ENCODE measurements at places on chromosomes 12 and 14.

DNA sequence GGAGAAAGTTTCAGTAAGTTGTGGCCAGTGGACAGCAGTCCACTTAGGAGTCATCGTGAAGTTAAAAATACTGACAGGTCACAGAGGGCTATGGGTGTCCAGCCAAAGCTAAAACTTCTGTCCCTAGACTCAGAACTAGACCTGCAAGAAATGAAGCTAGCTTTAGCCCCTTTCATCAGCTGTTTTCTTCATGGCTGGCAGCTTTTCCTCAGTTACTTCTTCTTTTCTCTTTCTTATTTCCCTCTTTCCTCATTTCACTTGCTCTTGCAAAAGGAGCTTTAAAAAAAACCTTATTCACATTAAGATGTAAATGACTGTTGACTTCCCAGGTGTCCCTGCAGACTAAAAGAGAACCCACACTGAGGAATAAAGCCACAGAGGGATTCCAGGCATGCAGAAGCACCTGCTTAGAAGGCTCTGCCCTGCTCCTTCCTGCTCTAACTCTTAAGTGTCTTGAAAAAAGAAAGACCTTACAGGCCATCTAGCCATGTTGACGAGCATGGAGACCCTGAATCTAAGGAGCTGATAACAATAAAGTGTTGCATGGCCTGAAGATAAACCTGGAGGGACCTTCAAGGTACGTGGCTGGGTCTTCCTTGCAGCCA, 69.7 kb upstream of the CCND2 start:
- DNase-seq = peak; percentile 30

GRCh38 chr12:113226696-113227568, 5.7 kb downstream of the TPCN1 start:
- DNase-seq = no peak

GRCh38 chr14:57725399-57726077, 140.4 kb downstream of the SLC35F4 start:
- DNase-seq = no peak

- no peak for DNase-seq
Measured at GRCh38 chr14:89088530-89088929, 264.1 kb downstream of the TTC8 start.

- no peak for DNase-seq
Measured at GRCh38 chr14:75835737-75836136, 146.1 kb downstream of the TGFB3 start.

GRCh38 chr14:100539003-100539660, 48.1 kb downstream of the BEGAIN start:
- DNase-seq = no peak

GRCh38 chr12:48958049-48958388, 732 bp upstream of the ARF3 start:
- no peak for DNase-seq

DNA sequence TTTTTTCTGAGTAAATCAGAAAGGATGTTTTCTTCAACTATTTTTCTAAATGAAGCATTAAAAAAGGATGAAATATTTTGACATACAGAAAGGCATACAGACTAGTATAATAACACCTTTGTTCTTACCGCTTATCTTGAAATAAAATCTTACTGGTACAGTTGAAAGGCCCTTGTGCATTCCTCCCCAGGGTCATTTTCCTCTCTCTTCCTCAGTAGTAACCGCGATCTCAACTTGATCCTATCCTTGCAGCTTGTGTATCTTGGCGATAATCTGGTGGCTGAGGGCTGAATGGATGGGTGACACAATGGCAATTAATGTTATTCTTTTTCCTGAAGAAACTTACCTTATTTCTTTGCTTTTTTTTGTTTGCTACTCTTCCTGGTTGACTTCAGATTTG, 18.5 kb downstream of the GAS2L3 start:
- no peak for DNase-seq

- DNase-seq = peak; percentile 91
Measured at GRCh38 chr14:64691376-64691775, 12.8 kb upstream of the PLEKHG3 start.

DNA sequence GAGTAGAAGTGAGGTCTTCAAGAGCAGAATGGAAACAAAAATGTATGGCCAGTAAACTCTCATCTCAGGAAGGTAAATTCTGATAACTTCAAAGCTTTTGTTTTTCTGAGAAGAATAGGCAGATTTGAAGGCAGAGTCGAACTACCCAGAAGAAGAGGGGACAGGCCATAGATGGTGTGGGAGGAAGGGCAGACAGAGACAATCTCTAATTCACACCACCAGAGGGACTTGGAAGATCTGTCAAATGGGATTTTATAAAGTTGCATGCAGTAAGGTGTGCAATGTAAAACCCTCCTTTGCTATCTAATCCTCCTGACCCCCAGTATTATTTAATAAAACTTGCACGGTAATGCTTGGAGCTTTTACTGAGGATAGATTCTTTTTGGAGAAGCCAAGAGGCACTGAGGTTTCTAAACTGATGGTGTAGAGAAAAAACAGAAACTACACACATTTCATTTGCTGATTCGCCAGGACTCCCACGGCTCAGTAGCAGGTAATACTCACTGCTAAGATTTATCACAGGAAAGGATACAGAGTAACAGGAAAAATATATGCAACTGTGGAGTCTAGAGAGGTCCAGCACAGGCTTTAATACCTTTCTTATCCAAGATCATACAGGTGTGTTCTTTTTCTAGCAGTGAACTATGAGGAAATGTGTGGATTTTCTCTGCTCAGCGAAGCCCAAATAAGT, 18.3 kb downstream of the SLC38A2 start:
- DNase-seq = peak; percentile 17

DNA sequence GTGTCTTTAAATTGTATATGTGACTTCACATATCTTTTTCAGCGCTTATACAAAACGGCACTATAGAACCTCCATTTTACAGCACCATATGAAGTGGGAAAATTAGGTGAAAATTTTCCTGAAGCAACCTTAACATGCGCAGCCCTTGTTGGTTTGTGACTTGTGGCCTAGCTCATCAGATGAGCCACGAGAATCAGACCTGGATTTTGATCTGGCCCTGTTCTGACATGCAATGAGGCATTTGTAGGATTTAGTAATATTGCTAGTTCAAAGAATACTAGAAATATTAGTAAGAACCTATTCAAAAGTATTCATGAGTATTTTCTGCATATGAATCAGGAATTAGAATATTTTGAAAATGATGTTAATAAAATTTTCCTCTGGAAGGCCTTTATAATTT, 2.9 kb downstream of the CDKN1B start:
- no peak for DNase-seq

DNA sequence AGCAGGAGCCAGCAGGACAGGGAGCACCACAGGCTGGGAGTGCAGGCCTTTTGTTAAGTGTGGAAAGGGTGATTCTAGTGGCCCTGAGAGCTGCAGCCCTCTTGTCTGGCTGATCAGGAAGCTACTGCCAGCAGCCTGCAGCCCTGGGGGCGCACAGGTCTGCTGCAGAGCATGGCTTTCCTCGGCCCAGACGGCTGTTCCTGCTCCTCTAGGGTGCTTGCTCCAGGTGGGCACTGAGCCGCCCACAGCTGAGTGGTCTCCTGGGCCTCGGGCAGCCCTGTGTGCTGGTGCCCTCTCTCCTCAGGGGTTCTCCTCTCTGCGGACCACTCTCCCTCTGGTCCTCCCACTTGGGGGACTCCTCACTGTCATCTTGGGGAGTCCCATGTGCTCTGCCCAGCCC, 18.9 kb downstream of the CCDC88C start:
- DNase-seq = no peak

DNA sequence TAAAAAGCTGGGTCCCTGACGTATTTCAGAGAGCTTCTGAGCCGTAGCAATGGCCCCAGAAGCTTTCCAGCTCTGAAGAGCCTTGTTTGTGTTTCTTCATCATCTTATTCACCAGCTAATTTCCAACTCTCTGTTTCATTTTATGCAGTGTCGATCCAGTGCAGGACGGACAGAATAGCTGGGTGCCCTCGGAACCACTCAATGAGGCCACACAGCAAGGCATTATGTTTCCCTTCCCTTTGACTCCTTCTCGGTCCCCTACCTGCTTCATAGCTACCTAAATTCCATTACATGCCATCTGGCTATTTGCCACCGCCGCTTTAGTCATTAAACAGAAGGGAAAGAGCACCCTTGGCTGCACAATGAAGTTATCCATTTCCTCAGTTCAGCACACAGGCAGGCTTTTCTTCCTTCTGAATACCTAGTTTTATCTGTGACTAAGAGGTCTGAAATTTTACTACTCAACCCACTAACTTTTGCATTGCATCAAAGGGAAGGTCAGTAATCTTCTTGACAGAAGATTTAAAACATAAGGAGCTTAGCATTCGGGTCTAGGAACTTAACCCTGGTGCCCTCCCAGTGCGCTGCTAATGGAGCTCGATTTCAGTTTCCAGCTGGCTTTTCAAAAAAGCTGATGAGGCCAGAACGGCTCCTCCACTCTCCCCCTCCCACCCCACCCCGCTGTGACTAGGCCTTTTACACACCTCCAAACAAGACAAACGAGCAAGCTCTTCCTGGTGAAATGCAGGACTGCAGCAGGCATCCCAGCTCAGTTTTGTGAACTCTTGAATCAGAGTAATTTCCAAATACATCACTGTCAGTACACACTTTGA, 176.8 kb downstream of the GXYLT1 start:
- no peak for DNase-seq

GRCh38 chr14:101241147-101241546, 320.1 kb upstream of the DIO3 start:
- DNase-seq = no peak

- DNase-seq = no peak
Measured at GRCh38 chr12:70241845-70242244, 1.4 kb upstream of the CNOT2 start.

GRCh38 chr14:61452452-61452851, 131.1 kb downstream of the PRKCH start:
- no peak for DNase-seq

- DNase-seq = no peak
Measured at GRCh38 chr14:58844544-58844943, 206.8 kb downstream of the DACT1 start.

DNA sequence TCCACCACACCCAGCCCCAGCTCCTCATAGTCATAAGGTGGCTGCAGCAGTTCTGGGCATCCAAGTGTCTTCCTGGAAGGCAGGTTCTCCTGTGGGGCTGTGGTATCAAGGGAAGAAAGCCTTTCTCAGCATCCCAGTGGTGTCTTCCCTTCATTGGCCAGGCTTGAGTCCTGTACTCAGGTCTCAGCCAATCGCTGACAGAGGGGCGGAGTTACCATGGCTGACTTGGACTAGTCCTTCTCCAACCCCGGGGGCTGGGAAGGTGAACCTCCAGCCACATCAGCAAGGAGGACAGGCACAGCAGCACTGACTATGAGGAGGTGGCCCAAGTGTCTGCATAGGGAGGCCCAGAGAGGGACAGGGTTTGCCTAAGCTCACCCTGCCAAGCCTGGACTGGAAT, 64.0 kb upstream of the SLC24A4 start:
- DNase-seq = no peak

GRCh38 chr12:32266756-32267155, 132.6 kb upstream of the FGD4 start:
- DNase-seq = no peak

DNA sequence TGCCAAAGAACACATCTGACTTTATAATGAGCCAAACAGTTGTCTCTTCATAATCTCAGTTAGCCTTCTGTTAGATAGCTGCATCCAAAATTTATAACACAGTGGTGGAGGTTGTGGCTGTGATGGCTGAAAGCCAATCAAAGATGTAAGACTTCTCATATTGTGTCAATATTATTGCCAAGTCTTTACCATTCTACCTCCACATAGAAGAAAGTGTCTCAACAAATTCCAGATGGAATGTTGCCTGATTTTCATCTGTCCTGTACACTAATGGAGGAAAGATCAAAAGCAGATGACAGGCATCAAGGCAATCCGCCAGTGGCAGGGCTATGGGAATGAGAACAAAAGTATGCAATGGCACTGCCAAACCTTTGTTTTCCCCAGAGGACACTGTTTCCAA, 813.1 kb upstream of the NOVA1 start:
- DNase-seq = no peak

DNA sequence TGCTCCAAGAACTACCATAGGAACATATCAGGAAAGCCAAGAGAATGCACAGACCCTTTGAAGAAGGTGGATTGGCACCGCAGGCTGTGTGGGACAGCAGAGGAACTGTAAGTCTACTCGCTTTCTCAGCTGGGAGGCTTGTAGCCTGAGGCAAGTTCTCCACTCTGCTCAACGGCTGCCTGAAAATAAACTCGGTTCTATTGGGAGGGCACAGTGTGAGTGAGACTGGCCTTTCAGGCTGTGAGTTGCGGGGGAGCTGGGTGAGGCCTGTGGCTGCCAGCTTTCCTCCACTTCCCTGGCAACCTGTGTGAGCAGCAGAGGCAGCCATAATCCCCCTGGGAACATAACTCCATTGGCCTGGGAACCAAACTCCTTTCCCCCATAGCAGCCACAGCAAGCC, 132.1 kb downstream of the ANKS1B start:
- DNase-seq = no peak

GRCh38 chr12:12880537-12880936, 10.8 kb upstream of the GPRC5A start:
- no peak for DNase-seq

DNA sequence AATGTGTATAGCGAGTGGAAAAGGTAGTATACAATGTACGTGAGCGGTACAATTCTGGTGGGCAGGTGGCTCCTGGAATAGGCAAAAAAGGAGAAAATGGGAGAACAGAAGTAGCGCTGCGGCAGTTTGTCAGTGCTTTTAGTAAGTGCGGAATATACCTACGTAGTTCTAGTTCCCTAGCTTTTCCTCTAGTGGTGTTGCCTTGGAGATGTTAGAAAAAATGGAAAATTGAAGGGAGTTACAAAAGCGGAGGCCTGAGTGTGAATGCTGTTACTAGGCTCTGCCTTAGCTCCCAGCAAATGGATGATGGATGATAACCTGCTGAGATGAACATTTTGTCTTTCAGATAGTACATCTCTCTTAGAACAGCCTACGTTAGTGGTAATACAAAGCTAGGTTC, 1.1 kb downstream of the TTC8 start:
- DNase-seq = no peak

DNA sequence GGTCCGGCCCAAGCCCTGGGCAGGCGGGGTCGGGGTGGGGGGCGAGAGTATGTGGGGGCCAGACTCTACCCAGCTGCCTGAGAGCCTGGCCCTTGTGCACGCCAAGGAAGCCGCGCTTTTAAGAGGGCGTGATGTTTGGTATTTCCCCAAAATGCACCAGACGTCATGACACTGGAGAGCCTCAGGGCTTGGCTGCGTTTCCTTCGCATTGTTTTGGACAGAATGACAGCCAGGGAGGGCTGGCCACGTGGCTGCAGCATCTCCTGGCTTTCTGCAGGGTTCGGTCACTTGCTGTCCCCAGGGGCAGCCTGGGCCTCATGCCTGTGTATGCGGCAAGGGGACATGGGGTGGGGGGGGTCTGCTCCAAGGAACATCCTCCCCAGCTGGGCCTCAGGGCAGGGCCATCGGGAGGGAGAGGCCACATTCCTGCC, 16.1 kb upstream of the NUDT14 start:
- peak; percentile 90 for DNase-seq

DNA sequence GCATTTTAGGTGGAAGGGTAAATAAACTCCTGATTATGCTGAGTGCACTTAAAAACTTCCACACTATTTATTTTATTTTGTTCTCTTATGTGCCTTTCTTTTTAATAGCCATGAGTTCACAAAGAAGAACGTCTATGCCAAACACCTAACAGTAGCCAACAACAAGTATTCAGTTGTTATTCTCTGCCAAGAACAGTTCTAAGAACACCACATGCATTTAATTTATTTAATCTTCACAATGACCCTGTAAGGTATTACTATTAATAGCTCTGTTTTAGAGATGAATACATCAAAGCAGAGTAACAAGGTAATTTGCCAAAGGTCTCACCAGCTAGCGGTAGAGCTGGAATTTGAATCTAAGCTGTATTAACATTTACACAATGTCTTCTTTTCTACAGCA, 240.1 kb downstream of the ALG10B start:
- no peak for DNase-seq
